ENCODE measurements at places on chromosomes 12 and 14.

- no peak for DNase-seq
Observed at GRCh38 chr12:71009430-71010142, 89.0 kb upstream of the PTPRR start.

DNA sequence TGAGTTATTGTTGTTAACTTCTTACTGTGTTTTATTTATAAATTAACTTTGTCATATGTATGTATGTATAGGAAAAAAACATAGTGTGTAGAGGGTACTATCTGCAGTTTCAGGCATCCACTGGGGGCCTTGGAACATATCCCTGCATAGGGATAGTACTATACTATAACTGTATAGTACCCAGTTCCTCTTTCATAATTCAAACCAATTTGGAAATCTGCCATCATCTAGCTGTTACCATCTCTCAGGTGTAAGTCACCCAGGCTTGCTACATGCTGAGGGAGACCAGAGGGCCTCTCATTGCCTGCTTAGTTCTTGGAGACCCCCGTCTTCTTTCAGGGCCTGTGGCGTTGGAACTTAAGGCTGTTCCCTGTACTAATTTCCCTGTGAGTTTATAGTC, 12.9 kb upstream of the DCD start:
- no peak for DNase-seq

DNA sequence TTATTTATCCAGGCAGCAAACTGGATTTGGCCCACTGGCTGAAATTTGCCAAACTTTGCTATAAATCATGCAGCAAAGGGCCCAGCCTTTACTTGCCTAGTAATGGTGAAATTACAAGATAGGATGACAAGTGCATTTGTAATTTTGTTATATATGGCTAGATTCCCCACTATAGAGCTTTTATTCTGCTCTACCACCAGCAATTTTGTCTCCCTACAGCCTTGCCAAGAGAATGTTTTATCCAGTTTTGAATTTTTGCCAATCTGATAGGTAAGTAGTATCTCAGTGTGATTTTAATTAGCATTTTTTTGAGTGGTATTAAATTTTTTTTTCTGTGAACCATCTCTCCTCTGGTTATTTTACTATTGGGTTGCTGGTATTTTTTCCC, 161.6 kb downstream of the SLC41A2 start:
- DNase-seq, result no peak

DNA sequence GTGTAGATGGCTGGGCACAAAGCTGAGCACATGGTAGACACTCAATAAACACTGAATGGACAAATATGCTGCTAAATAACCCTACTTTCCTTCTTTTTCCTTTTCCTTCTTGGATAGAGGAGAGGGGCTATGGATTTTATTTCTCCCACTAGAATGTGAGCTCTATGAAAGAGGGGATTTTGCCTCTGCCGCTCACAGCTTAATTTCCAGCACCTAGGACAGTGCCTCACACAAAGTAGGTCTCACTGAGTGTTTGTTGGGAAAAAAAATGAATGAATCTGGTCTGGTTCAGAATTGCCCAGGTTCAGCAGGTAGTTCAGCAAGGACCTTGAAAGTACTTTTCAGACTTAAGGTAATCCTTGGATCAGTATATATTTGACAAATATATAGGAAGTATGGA, 65.5 kb downstream of the WSCD2 start:
- no peak for DNase-seq

DNA sequence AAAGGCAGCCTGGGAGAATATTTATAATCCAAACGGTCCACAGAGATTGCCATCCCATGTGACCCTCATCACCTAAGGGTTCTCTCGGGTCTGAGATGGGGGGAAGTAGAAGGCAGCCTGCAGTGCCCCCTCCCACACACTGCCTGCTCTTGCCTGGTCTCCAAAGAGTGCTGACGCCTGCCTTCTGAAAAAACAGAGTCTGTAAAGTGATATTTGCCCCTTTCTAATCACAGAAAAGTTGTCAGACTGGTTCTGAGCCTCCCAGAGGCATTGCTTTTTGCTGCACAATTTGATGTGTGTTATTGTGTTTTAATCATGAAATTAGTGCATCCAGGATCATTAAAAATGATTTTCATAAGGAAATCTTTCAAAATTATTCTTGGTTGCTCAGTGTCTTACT, 59.2 kb downstream of the TMEM30B start:
- DNase-seq, result no peak
